Natural killer cell (primary cell): ENCODE measurements at places on chromosomes 2 and 18. TPM values are rescaled to one million over a fixed set of nuclear protein-coding genes. Genes with fewer than 3 reads are reported as not detected.

Gene UPP2
- total RNA-seq: not detected

Gene CIB4
- not detected for total RNA-seq

DNA sequence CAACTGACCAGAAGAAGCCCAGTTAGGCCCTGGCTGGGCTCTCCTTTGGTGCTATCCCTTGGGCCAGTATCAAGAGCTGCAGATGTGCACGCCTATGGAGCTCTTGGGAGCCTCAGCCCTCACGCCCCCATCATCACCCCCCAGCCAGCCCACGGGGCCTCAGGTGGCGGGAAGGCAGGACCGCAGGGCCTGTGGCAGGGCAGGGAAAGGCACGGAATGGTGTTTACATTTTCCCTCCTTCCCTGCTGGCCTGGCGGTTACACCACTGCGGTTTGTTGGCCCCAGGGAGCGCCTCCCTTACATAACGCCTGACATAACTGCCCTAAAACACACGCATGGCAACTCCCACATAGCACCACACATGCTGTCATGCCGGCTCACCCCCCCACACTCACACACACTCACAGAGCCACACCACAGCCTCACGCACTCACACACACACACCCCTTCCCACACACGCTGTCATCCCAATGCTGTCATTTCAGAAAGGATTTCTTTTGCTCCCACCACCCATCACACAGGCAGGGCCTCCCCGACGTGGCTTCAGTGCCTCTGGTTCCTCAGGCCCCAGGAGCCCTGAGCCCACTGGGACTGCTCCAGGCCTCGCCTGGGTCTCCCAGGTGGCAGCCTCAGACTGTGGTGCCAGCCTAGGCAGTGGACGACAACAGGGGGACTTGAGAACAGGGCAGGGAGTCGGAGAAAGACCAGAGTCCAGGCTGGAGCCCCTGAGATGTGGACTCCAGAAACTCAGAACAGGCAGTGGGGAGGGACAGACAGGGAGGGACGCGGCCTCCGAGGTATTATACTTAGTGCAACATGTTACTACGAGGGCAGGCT, 15.7 kb downstream of the ZFP36L2 start:
- H3K36me3 ChIP-seq: no peaks in the 10 kb centered on the region
- peak overlapping the region; percentile 38 for H3K27ac ChIP-seq

GRCh38 chr2:136395582-136395981, 277.6 kb upstream of the CXCR4 start:
- no peaks in the 10 kb centered on the region for H3K36me3 ChIP-seq
- H3K27me3 ChIP-seq: no peaks in the 10 kb centered on the region
- no peak overlapping the region for H3K4me3 ChIP-seq
- no peaks in the 10 kb centered on the region for H3K4me1 ChIP-seq
- DNase-seq: no peak

GRCh38 chr2:173719471-173719870, 245.7 kb downstream of the SP3 start:
- DNase-seq: no peak
- H3K27ac ChIP-seq: no peak overlapping the region
- H3K36me3 ChIP-seq: no peaks in the 10 kb centered on the region

DNA sequence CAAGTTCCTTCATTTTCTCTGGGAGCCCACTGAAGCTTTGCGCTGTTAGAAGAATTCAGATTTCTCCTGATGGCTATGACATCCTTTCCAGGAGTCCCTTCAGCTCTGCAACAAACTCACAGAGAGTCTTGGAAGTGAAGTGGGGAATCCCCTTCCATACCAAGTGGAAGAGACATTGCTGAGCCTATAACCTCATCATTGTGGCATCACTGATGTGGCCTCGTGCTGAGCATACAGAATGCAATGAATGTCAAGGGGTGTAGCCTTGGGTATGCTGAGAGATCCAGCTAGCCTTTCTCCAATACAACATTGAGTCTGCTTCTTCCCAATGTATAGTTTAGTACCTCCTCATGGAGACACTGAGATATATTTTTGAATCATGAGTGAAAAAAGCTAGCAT, 311.1 kb upstream of the RAB12 start:
- H3K4me1 ChIP-seq: no peaks in the 10 kb centered on the region
- DNase-seq: no peak
- no peaks in the 10 kb centered on the region for H3K27me3 ChIP-seq
- H3K36me3 ChIP-seq: no peaks in the 10 kb centered on the region

DNA sequence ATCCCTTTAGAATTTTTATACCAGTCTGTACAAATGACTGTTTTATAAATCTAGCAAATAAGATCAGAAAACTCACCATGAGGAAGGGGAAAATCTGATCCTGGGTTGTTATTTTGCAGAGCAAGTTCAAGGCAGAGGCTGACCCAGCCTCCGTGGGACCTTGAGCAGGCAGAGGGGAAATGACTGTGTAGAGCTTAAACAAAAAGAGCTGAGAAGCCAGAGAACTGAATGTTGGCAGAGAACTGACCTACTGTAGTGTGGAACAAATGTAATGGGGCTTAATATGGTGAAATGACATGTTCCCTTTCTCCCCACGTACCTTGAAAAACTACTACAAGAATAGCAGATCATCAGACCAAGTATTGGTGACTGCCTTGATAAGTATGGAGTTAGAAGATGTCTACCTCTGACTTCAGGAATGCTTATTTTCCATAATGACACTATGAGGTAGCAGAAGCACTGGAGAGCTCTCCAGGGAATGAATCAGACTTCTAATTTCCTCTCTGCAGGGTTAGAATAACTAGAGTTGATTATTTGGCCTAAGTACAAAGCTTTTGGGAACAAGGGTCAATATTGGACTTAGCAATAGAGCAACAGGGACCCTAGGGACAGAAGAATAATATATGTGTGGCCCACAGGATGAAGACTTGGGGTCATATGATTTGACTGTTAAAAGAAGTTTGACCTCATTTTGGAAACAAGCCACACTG, 304.4 kb downstream of the CCDC178 start:
- DNase-seq: no peak
- no peaks in the 10 kb centered on the region for H3K4me1 ChIP-seq
- no peak overlapping the region for H3K27ac ChIP-seq

GRCh38 chr2:79910643-79911042, 393.9 kb downstream of the LRRTM1 start:
- no peaks in the 10 kb centered on the region for H3K4me1 ChIP-seq
- H3K27me3 ChIP-seq: no peaks in the 10 kb centered on the region
- H3K36me3 ChIP-seq: no peaks in the 10 kb centered on the region
- H3K4me3 ChIP-seq: no peak overlapping the region
- DNase-seq: no peak
- H3K27ac ChIP-seq: no peak overlapping the region

- no peaks in the 10 kb centered on the region for H3K27me3 ChIP-seq
- H3K4me3 ChIP-seq: no peak overlapping the region
- no peaks in the 10 kb centered on the region for H3K4me1 ChIP-seq
- DNase-seq: no peak
- no peaks in the 10 kb centered on the region for H3K36me3 ChIP-seq
Measured at GRCh38 chr2:200199576-200200263, 106.8 kb upstream of the SPATS2L start.

GRCh38 chr2:10810202-10811161, 2.1 kb downstream of the PDIA6 start:
- no peak overlapping the region for H3K4me3 ChIP-seq
- peaks cover 26% of the 10 kb centered on the region for H3K4me1 ChIP-seq
- peak overlapping the region; percentile 46 for H3K27ac ChIP-seq
- DNase-seq: peak; percentile 54
- H3K27me3 ChIP-seq: no peaks in the 10 kb centered on the region
